ENCODE measurements at places on chromosomes 5 and 9.

DNA sequence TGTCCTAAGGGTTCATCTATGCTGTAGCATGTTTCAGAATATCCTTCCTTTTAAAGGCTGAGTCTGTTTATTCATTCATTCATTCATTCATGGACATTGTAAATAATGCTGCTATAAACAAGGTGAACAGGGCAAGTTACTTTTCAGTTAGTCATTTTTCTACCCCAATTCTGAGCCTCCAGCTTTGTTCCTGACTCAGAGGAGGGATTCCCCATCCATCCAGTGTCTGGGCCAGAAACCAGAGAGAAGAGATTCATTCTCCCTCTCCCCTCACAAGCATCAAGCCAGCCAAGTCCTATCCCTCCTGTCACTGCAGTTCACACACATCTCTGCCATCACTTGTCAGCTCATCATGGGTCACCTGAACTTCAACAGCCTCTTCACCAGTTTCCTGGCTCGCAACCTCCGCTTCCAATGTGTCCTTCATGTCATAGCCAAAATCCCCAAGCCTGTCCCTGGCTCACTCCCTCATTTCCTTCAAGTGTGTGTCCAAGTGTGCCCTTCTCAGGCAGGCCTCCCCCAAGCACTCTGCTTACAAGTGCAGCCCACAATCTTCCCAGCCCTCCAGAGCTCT is 203.0 kb downstream of the TTLL11 start:
- DNase-seq: no peak

- DNase-seq: no peak
These were observed 68.9 kb downstream of the BOD1 start for GRCh38 chr5:173547579-173547978.

DNA sequence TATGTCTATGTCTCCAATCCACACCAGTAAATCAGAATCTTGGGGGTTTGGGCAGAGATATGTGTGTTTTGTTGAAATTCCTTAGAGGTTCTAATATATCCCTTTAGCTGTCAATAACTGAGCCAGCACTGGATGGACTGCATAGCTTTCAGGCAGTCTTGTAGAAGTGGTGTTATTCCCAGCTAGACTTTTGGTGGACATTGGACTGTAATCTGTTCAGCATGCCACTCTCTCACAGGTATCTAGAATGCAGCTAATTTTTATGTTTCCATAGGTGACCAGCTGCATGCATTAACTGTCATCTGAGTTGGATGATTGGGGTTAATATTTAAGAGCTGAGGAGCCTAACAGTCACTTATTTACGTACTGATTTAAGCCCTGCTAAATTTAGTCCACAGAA is 45.1 kb upstream of the IL13 start:
- DNase-seq: no peak

GRCh38 chr5:159827861-159828260 is 88.4 kb upstream of the ADRA1B start:
- DNase-seq: no peak

GRCh38 chr5:58322453-58322852 is 137.4 kb downstream of the PLK2 start:
- no peak for DNase-seq

DNA sequence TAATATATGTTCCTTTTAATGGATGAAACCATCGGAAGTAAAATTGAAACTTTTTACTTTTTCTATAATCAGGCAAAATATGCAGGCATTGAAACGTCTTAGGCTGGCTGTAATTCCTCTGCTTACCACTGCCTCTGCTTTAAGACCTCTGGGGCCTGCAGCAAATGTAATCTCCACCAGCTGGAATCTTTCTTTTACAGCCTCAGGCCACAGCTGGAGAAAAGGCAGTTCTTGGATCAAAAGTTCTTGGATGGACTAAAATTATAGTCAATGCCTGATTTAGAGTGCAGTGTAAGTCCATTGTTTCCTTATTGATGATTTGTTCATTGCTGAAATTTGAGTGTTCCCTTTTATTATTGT is 396.7 kb downstream of the KCTD16 start:
- DNase-seq: no peak

DNA sequence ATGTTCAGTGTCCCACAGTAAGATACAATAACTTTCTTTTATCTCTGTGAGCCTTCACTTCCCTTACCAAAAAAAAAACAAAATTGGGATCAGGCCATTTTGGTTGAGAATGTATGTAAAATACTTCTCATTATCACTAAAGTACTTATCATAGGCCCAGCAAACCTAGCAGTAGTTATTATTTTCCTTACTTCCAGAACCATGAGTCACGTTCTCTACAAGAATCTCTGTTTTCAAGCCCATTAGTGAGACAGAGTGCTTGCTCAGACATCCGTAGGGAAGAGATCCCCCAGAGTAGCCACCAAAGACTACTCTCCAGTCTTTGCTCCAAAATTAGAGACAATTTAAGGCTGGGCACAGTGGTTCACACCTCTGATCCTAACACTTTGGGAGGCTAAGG is 103.9 kb upstream of the NR5A1 start:
- DNase-seq: no peak

DNA sequence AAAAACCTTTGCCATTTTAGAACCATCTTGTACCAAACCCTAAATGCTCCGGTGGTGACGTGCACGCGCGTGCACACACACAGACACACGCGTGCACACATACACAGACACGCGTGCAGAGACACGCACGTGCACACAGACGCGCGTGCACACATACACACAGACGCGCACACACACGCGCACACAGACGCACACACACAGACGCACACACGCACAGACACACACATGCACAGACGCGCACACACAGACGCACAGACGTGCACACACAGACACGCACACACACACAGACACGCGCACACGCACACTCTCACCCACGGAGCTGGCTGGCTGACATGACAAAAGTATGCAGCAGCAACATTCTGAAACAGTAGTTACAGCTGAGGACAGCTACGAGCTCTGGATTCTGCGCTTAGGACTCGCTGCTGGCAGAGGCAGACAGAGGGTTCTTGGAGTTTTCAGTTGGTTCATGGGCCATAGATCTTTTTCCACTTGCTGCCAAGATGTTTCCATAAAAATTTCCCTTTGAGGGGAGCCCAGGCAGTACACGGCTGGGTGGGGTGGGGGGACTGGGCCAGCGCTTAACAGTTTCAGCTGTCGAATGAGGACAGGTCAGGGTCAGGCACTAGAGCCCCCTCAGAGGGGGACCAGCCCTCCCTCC is 46.2 kb upstream of the UBAC1 start:
- DNase-seq: no peak

DNA sequence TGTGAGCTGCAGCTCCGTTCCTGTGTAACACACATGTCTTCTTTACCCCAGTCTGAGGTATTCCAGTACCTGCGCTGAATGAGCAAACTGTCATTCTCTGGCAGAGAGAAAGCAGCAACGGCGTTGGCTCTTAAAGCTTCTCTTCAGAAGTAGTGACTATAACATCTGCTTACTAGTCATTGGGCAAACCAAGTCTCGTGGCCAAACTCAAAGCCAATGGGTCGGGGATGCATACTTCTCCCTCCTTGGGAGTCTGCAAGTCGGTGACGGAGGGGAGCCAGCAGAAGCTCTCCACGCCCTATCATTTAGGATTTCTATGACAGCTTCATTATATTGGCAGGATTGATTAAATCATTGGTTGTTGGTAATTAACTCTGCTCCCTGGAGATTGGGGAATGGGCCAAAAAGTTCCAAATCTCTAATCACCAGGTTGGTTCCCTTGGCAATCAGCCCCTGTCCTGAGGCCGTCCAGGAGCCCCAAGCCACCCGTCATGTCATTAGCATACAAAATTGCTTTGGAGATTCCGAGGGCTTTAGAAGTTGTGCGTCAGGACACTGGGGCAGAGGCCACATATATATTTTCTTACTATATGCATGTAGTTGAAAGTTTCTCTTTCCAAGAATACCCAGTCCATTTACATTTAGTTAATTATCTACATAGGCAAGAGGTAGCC is 44.9 kb downstream of the ZNF354A start:
- no peak for DNase-seq

DNA sequence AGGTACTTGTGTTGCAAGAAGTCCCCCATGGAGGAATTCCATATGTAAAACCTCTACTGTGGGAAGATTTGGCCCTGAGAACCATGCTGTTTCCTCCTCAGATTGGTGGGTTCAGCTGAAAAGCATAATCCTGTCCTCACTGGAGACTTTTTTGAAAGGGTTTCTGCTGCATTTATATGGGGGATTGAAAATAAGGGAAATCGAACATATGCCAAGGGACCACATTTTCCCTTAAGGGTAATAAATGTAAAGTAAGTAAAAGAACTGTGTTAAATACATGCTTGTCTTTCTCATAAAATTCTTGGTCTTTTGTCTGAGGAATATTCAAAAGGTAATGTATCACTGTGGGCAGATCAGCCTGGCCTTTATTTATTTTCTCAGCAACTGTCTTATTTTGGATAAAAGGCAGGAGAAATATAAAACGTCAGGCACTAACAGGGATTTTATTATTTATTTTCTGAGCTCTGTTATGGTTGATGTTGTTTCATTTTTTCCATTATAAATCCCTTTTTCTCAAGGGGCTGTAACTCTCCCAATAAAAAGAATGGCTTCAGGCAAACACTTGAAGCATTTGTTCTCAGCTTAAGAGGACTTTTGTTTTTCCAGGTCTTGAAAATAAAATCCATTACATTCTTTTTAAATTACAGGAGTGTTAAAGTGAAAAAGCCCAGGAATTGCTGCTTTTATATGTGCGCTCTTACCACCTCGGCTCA is 131.4 kb downstream of the FGF10 start:
- DNase-seq: no peak

- DNase-seq: no peak
These were observed 265.8 kb upstream of the IRX4 start for GRCh38 chr5:2148312-2149194.

- no peak for DNase-seq
These were observed 63.6 kb downstream of the PTCD2 start for GRCh38 chr5:72383726-72384125.

DNA sequence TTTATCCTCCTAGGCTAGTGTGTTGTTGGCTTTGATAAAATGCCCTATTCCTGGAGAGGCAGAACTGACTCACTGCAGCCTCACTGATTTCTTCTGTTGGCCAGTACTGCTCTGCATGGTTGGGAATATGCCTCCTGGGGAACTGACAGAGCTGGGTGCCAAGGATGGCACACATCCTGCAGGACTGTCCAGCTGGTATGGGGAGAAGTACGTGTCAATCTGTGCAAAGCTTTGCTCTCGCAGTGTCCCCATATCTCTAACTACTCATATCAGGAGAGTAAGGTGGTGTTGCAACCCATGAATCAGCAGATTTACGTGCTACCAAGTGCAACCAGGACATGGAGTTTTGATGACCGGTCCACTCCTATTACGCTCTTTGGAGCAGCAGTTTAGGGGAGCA is 74.7 kb downstream of the TEK start:
- DNase-seq: no peak

DNA sequence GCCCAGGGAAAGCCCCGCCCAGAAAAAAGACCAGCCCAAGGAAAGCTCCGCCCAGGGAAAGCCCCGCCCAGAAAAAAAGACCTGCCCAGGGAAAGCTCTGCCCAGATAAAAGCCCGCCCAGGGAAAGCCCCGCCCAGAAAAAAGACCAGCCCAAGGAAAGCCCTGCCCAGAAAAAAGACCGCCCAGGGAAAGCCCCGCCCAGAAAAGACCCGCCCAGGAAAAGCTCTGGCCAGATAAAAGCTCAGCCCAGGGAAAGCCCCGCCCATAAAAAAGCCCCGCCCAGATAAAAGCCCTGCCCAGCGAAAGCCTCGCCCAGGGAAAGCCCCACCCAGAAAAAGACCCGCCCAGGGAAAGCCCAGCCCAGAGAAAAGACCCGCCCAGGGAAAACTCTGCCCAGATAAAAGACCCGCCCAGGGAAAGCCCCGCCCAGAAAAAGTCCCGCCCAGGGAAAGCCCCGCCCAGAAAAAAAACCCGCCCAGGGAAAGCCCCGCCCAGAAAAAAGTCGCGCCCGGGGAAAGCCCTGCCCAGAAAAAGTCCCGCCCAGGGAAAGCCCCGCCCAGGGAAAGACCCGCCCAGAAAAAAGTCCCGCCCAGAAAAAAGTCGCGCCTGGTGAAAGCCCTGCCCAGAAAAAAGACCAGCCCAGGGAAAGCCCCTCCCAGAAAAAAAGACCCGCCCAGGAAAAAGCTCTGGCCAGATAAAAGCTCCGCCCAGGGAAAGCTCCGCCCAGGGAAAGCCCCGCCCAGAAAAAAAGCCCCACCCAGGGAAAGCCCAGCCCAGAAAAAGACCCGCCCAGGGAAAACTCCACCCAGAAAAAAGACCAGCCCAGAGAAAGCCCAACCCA is 11.9 kb downstream of the GRIN1 start:
- no peak for DNase-seq

- DNase-seq: no peak
These were observed 201.9 kb upstream of the ISL1 start for GRCh38 chr5:51181208-51181894.

- DNase-seq: no peak
These were observed 150.2 kb upstream of the TRPM3 start for GRCh38 chr9:71271602-71272001.

GRCh38 chr9:107112707-107113243 is 170.3 kb upstream of the RAD23B start:
- no peak for DNase-seq

DNA sequence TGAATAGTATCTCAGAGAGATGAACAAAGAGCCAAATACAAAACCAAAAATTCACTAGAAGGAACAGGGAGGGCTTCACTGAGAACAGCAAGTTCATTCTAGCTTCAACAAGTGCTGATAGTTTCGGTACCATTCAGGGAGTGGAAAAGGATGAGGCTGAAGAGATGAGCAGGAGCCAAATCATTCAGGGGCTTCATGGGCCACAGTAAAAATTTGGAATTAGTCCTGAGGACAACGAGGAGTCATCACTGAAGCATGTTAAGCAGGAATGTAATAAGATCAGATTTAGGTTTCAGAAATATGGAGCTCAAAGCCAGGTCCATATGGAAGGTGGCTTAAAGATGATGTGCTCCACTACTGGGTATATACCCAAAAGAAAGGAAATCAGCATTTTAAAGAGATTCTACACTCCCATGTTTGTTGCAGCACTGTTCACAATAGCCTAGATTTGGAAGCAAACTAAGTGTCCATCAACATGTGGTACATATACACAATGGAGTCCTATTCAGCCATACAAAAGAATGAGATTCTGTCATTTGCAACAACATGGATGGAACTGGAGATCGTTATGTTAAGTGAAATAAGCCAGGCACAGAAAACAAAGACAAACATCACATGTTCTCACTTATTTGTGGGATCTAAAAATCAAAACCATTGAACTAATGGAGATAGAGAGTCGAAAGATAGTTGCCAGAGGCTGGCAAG is 36.2 kb downstream of the SPOCK1 start:
- no peak for DNase-seq

GRCh38 chr5:103451261-103451660 is 111.3 kb downstream of the NUDT12 start:
- no peak for DNase-seq

- DNase-seq: no peak
These were observed 114.4 kb downstream of the TENT4A start for GRCh38 chr5:6827526-6828219.

- no peak for DNase-seq
These were observed 62.9 kb downstream of the GCNT1 start for GRCh38 chr9:76521906-76522305.

All from stimulated activated CD4-positive, alpha-beta T cell treated with anti-CD3 and anti-CD28 coated beads, Interleukin-15, amount 100 ng/mL, for 1 hour (primary cell).